ENCODE measurements at places on chromosomes 13 and 19.

GRCh38 chr13:37747071-37747612 lies 122.4 kb downstream of the TRPC4 start:
- DNase-seq, result no peak

GRCh38 chr19:30359936-30360335 lies 12.2 kb upstream of the ZNF536 start:
- no peak for DNase-seq

DNA sequence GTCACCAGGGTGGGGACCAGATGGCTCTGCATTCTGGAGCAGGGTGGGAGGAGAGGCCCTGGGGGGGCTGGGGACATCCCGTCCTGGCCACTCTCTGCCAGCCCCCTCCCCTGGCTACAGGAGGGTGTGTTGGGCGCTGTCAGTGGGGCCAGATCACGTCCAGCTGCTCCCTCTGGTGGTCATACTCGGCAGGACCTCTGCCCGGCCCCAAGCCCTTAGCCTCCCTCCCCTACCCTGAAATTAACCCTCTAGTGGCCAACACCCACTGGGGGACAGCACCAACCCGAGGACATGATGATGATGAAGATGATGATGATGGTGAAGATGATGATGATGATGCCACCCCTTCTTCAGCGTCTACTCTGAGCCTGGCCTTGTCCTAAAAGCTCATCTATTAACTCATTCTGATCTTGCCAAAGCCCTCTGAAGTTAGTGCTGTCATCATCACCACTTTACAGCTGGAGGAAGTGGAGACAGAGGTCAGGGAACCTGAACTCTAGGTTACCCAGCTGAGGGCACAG lies 590 bp upstream of the LGI4 start:
- peak; percentile 69 for DNase-seq

DNA sequence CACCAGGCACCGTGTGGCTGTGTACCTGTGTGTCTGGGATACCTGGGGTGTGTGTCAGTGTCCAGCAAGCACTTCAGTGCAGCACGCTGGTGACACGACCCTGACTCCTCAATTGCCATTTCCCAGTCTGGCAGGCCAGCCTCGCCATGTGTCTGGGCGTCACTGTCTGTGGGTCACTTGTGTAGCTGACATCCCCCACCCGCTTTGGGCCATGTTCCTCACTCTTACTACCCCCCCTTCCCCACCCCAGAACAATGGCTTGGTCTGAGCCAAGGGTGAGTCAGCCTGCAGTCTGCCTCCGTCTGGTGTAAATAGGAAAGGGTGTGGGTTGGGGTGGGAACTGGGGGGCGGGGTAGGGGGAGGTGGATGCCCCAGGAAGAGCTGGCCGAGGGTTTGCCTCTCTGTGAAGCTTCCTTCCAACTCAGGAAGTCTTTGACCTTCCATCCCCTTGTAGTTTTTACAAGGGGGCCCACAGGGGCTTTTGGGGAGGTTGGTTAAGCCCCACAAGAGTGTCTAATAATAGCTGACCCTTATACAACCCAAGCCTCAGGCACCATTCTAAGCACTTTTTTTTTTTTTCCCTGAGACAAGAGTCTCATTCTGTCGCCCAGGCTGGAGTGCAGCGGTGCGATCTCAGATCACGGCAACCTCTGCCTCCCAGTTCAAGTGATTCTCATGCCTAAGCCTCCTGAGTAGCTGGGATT lies 17.6 kb downstream of the NOVA2 start:
- no peak for DNase-seq

- DNase-seq, result no peak
Observed at GRCh38 chr13:59885076-59885475, 278.7 kb downstream of the DIAPH3 start.

- no peak for DNase-seq
Observed at GRCh38 chr19:19434483-19435045, 29.1 kb downstream of the GATAD2A start.

DNA sequence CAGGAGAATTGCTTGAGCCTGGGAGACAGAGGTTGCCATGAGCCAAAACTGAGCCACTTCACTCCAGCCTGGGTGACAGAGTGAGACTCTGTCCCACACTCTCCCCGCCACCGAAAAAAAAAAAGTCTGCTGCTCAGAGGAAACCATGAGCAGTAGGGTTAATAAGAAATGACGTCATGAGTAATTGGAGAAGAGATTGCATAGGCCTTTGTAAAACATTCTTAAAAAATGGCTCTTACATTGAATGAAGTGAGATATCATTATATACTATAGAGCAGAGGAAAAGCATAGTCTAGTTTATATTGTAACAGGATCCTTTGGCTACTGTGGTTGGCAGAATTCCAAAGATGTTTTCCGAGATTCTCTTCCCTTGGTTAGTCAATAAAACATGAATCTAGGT lies 228.2 kb downstream of the PCDH20 start:
- no peak for DNase-seq
